Hematopoietic multipotent progenitor cell treated with erythropoietin and hydrocortisone succinate and interleukin-3 and kit ligand, for 4 days (in vitro differentiated cells): ENCODE measurements at places on chromosomes 5 and 9.

- DNase-seq = no peak
These were observed 66.8 kb downstream of the FCHO2 start for GRCh38 chr5:73022471-73023169.

DNA sequence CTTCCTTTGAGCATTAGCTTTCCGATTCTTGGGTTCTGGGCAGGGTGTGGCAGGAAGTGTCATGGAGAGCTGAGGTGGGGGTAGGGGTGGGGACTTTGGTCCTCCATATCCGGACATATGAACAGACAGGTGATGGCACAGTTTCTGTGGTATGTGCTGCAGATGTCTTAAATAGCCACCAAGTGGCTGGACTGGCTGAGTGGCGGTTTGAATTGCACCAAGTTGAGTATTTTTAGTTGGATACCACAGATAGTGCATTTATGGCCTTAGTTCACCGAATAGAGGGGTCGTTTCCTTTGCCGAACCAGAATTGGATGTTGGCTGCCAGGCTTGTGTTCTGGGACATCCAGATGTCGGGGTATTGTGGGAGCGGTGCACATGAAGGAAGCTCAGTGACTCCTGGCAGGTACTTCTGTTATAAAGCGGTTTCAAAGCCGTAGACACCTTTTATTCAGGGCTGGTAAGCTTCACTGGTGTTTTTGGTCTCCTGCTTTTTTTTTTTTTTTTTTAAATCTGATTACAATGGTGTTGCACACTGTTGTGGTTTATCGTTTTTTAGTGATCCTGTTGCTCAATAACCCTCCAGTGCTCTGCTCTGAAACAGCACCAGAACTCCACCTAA lies 15.1 kb upstream of the TNFAIP8 start:
- DNase-seq = peak; percentile 84

DNA sequence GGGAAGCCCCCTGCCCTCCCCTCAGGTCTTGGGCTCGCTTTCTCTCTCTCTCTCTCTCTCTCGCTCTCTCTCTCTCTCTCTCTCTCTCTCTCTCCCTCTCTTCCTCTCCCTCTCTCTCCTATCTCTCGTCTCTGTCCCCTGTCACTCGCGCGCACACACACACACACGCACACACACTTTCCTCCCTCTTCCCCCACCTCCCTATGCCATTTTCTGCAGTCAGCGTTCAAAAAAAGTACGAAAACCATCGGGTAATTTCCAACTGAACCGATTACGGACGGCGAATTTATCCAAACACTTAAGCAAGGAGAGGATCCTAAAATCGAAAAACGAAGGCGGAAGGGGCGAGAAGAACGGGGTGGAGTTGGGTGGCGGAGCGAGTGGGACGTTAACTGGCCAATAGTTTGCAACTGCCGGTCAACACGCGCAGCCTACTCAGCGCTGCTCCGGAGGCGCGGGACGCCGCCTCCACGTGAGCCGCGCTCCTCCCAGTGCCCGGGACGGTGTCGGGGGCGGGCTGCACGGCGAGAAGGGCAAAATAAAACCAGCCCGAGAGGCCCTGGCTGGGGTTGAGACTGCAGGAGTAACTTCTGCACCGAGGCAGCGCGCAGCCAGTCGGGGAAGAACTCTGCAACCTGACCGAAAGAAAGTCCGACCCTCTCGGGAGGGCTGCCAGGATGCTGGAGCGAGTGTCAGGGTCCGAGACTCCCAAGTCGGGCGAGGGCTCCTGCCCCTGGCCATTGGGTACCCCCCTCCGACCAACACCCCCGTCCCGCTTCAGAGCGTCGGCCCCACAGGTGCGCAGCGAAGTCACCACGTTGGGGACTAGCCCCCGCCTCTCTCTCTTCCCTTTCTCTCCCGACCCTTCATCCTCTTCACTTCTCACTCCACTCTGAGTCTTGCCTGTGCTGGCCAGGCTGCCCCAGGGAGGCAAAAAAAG lies 24.9 kb upstream of the ELAVL2 start:
- DNase-seq = no peak

- no peak for DNase-seq
These were observed 508.2 kb downstream of the CDK5RAP2 start for GRCh38 chr9:120071760-120072159.

- DNase-seq = no peak
These were observed 243.1 kb downstream of the FBXO4 start for GRCh38 chr5:42168091-42168670.

DNA sequence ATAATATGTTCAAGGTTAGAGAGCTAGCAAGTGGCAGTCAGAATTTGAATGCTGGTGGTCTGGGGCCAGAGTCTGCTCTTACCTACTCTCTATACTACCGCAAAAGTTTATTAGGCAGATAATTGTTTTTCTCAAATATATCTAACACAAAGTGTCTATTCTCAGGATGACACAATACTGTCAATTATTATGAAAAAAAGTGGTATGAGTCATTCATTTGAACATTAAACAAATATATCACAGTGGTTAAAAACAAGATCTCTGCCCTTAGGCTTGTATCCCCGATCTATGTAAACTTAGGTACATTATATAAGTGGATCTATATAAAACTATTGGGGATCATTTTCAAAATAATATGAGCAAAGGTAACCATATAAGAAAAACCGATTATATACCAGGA lies 354.9 kb downstream of the CETN3 start:
- DNase-seq = no peak

GRCh38 chr5:132823481-132824050 lies 6.9 kb downstream of the SHROOM1 start:
- DNase-seq = no peak

- DNase-seq = peak; percentile 69
These were observed 421.5 kb upstream of the DAP start for GRCh38 chr5:11182441-11183080.

- no peak for DNase-seq
These were observed 164.3 kb downstream of the MTRR start for GRCh38 chr5:8033261-8033660.
